ENCODE measurements at places on chromosomes 5 and 9.

GRCh38 chr5:158563760-158564390 lies 535.8 kb downstream of the EBF1 start:
- DNase-seq = no peak

DNA sequence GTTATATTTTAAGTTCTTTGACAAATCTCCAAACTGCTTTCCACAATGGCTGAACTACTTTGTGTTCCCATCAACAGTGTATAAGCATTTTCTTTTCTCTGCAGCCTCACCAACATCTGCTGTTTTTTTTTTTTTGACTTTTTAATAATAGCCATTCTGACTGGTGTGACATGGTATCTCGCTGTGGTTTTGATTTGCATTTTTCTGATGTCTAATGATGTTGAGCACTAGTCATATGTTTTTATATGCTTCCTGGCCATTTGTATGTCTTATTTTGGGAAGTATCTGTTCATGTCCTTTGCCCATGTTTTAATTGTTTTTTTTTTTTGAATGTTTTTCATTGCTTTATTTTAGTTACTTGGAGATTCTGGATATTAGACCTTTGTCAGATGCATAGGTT lies 196.6 kb downstream of the PLK2 start:
- DNase-seq = no peak

DNA sequence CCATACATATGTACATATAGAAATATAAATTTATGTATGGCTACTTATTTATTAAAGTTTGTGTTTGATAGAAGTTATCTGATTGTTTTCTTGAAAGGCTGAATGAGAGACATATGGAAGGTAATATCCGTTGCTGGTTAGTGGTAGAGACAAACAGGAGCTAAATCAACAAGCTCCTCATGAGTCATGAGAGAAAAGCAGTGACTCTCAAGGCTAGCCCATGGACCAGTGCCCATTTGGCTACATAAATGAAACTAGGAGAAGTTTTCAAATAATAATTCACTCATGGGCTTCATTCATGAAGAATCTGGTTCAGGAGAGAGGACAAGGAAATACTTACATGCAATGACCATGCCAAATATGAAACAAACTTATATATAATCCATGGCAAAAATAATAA lies 504.5 kb upstream of the ITGA1 start:
- DNase-seq = no peak

DNA sequence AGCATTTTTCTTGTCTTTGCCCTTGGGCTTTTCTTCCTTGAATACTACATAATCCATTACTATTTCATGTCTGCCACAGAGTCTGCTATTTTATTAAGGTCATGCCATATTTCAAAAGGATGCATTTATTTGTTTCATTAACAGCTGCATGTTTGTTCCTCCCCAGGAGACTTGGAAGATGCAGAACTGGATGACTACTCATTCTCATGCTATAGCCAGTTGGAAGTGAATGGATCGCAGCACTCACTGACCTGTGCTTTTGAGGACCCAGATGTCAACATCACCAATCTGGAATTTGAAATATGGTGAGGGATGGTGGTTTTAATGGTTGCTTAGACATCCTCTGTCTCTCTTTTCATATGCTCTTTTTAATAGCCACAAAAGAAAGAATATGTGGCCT lies 4.0 kb downstream of the IL7R start:
- DNase-seq = no peak

DNA sequence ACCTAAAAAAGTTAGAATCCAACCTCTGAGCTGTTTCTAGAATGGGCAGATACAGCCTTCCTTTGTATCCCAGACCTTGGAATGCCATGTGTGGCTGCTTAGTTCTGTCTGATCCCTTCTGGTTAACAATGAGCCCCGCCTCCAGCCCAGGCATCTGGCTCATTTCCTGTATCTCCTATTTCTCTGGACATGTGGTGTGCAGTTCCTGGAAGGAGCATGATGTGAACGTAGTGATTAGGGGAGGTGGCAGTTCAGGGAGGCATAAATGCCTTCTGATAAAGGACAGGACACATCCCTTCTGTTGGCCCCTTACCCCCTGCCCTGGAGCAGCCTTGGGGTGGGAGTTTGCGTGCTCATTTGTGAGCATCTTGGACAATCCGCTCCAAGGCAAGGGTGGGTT lies 243.0 kb downstream of the ZSWIM6 start:
- no peak for DNase-seq

DNA sequence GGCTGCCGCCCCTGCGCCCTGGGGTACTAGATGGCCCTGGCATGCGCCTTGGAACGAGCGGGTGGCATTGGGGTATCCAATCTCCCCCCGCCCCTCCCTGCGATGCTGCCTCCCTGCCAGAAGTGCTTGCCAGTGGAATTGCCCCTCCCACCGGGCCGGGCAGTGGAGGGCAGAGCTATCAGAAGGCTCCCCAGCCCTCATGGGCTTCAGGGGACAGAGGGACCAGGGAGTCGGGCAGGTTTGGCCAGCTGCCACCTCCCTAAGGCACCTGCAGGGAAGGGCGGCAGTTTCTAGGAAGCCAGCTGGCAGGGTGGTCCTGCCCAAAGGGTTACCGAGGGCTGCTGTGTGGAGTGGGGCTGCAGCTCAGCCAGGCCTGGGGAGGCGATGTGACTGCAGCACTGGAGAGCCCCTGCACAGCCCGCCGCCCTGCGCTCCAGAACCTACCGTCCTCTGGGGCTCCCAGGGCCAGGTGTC lies 52.8 kb upstream of the EGFL7 start:
- DNase-seq = no peak

- DNase-seq = no peak
Observed at GRCh38 chr5:177474846-177475562, 1.6 kb upstream of the DBN1 start.

DNA sequence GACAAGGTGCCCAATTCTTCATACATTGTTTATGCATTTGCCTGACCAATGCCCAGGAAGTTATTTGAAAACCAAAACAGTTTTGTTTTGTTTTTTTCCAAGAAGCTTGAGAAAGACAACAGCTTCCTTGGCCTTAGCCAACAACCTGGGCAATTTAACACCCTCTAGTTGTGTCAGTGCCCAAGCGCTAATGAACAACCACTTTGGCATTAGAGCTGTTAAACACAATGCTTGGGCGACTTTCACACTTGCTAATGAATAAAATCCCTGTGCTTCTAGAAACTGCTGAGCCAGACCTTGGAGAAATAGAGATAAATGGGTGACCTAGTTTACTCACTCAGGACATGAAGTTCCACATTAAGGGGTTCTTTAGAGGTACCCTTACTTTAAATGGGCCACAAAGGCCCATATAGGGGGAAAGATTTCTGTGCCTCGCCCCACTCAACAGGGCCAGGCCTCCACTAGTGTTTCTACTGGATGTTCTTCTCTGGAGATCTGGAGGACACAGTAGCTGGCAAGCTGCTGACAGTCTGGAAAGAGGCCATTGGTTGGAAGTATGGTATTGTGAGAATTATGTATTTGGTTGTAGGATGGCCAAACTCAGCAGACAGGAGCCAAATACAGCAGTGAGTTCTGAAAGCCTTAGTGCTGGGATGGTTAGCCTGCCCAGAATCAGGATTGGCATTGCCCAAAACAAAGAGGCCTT lies 179.8 kb downstream of the DOCK8 start:
- DNase-seq = no peak

DNA sequence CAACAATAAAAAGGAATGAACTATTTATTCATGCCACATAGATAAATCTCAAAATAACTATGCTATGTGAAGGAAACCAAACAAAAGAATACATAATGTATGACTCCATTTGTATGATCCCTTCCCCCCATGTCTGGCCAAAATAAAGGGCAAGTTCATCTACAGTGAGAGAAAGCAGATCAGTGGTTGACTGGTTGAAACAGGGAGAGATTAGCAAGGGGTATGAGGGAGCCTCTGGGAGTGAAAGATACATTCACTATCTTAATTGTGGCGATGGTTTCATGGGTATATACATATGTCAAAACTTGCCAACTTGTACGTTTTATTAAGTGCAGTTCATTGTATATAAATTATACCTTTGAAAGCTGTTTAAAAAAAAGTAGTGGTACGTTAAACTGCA lies 4.8 kb downstream of the PSMD5 start:
- DNase-seq = no peak

DNA sequence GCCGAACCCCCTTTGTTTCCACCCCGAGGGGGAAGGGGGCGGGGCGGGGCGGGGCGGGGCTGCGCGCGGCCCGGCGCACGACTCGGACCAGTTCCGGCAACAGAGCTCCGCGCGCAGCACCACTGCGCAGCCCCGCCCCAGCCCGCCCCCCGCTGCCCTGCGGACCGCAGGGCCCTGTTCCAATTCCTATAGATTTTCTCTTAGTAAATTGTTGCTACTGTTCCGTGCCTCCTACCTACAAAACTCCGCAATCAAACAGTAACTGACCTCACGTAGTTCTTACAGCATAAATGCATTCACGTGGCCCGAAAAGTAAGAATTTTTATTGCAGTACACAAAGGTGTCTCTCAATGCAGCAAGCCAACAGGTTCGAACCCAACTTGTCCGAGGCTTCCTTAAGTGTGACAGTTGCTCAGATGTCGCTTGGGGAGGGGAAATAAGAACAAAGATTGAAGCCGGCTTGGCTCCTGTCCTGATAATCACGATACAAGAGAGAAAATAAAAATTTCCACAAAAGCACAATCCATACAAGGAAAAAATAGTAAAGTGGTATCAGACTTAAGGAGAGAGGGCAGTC lies 1.2 kb upstream of the RNF38 start:
- peak; percentile 60 for DNase-seq

DNA sequence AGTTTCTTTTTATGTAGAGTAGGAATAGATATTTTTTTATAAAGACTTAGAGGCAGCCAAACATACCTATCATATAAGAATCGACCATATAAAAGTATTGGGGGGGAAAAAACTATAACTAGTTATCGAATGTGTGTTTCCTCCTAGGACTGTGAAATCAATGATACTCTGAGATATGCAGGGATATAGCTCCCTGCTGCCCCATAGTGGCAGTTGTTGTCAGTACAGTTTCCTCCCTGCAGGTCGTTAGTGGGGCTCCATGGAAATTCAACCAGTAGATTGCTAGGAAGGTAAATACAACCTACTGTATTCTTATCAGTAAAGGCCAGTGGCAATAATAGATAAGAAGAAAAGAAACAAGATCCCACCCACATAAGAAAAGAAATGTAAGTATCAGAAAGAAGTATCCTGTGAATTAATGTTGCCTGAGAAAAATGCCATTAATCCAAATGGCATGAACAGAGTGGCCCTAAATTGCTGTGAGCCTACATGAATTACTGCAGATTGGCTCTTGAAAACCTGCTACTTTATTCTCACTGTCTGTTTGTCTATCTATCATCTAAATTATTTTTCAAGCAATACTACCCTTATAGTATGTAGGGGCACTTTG lies 136.9 kb upstream of the FBN2 start:
- DNase-seq = peak; percentile 28

GRCh38 chr5:32805971-32806638 lies 95.0 kb downstream of the NPR3 start:
- DNase-seq = no peak

GRCh38 chr5:130978475-130978874 lies 186.6 kb downstream of the HINT1 start:
- DNase-seq = no peak

Data from AML-193 (cell line).